ENCODE measurements at places on chromosomes 3 and 15.

GRCh38 chr15:73460662-73461061, 17.7 kb downstream of the REC114 start:
- DNase-seq = no peak

- peak; percentile 51 for DNase-seq
Observed at GRCh38 chr15:101006931-101007691, 88.0 kb downstream of the LRRK1 start.

DNA sequence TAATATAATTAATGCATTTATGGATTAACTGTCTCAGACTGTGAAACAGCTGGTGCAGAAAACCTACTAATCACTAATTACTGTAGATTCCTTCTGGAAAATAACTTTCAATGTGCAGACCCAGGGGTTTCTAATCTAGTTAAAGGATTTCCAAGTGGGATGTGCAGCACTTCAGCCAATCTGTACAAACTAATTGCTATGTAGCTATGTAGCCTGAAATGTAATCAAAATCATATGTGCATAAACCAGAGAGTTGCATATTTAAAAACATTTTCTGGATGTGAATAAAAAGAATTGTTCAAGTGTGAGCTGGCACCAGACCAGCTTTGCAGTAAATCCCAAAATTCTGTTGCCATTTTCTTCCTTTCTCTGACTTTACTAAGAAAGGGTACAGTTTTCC, 127.5 kb upstream of the CD96 start:
- DNase-seq = no peak

DNA sequence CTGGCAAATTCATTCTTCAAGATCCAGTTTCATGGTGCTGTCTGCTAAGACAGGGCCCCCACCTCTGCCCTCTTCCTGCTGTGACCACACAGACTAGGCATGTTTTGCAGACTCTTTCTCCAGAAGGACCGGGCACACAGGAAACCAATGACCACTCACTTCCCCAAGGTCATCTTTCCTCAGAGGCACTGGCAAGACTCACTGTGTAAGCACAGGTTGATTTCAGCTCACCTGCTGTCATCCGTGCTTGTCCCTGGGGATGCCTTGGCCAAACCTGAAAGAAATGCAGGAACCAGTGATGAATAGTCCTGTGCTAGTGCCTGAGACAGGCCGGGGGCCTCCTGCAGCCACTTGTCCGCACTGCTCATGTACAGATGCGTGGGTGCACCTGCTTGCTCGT, 33.5 kb downstream of the ALS2CL start:
- no peak for DNase-seq

- no peak for DNase-seq
Observed at GRCh38 chr15:54014067-54014655, 35.9 kb downstream of the UNC13C start.

GRCh38 chr15:97930230-97930629, 30.3 kb upstream of the ARRDC4 start:
- no peak for DNase-seq

- DNase-seq = no peak
Observed at GRCh38 chr15:67103432-67103831, 38.0 kb downstream of the SMAD3 start.

- no peak for DNase-seq
Observed at GRCh38 chr3:25603703-25604102, 61.0 kb downstream of the TOP2B start.

DNA sequence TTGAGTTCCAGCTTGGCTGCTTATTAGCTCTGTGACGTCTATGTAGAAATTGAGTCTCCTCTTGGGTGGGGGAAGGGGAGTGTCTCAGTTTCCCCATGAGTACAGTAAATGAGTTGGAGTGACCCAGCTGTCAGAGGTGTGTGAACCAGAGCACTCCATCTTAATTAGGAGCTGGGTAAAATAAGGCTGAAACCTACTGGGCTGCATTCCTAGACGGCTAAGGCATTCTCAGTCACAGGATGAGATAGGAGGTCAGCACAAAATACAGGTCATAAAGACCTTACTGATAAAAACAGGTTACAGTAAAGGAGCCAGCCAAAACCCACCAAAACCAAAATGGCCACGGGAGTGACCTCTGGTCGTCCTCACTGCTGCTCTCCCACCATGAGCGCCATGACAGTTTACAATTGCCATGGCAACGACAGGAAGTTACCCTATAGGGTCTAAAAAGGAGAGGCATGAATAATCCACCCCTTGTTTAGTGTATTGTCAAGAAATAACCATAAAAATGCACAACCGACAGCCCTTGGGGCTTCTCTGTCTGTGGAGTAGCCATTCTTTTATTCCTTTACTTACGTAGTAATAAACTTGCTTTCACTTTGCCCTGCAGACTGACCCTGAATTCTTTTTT, 222.4 kb downstream of the CACNA2D3 start:
- no peak for DNase-seq

GRCh38 chr15:88537591-88538317, 8.7 kb downstream of the DET1 start:
- DNase-seq = no peak

GRCh38 chr3:19934098-19934566, at the start of gene EFHB:
EFHB (minus strand) TSS chr3:19934217; CDS start chr3:19934018, 199 bp downstream.
- no peak for DNase-seq

DNA sequence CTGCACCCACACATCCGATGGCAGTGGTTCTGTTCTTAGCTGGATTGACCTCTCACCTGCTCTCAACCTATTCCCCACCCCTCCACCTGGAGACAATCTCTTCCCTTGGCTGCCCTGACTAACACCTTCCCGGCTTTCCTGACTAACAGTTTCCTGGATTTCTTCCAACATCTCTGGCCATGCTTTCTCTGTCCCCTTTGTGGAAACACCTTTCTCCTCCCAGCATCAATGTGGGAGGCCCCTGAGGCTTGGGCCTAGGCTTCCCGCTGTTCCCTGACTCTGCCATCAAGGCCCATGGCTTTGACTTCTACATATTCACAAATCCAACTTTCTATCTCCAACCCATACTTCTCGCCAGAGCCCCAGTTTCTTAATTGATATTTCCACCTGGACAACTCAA, 142.8 kb upstream of the ATP2B2 start:
- DNase-seq = no peak

DNA sequence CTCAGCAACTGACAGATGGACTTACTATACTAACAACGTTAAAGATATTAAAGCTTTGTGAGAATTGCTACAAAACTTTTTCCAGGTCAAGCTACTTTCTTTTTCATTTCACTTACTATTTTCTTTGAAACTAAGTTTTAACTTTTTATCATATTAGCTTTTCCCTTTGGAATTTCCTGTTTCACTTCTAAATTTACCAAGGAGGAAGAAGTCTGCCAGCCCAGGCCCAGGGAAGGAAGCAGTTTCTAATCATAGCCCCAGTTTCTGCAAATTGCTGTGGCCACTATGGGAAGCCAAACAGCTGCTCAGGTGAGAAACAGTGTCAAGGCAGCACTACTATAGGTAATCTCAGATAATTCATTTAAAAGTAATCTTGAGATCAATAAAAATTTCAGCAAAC, 18.4 kb downstream of the CYFIP1 start:
- no peak for DNase-seq

Measured in stimulated activated CD4-positive, alpha-beta T cell treated with anti-CD3 and anti-CD28 coated beads, TNF-alpha, amount 100 ng/mL, for 48 hours (primary cell).